Activated B cell treated with CpG ODN at 0.5 μM for 24 hours (primary cell): ENCODE measurements at places on chromosomes 2 and 18.

DNA sequence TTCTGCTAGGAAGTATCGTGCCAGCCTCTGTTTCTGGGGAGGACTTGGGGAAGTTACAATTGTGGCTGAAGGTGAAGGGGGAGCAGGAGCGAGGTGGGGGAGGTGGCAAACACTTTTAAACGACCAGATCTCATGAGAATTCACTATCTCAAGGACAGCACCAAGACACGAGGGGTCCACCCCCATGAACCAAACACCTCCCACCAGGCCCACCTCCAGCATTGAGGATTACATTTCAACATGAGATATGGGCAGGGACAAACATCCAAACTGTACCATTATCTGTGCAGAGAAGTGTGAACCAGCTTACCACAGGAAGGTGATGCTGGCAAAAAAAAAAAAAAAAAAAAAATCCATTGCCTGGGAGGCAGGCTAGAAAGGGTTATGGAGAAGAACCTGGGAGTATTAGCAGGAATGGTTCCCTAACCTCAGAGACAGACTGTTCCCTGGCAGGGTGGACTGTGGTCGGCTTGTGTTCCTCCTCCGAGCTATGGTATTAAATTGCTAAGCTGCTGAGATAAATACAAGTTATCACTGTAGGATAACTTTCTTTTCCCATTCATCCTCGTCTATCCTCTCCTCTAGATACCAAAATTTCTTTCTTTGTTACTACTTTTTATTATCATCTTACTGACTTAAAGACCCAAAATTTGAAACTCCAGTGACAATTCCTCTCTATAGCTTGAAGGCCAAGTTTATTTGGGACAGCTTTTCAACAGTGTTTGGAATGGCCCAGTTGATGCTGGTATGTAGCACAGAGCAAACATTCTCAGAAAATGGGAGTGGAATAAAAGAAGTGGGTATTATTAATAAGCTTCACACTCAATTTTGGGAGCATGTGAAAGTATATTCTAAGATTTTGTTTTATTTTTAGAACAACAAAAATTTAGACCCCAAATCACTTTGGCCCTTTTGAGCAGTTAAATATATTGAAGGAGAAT lies 73.7 kb upstream of the MAP3K20 start:
- no peak for DNase-seq

DNA sequence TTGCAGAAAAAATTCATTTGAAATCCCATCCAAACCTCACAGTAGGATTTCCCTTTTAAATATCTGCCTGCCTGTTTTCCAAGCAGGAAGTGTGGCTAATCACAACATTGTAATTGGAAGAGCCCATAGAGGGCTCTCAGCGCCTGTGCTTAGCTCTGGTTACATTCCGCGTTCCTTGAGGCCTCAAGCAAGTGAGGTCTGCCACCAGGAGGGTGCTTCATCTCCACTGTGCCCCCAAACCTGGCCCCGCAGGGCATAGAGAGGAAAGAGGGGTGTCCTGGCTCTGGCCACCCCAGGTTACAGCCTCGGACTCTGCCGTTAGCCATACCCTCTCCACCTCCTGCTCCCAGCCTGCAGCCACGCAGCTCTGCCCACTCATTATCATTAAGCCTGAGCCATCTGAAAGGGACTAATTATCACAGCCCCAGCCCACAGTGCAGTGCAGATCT lies 214.8 kb downstream of the SP3 start:
- no peak for DNase-seq

- DNase-seq, result peak; percentile 12
These were observed 129.9 kb upstream of the HS6ST1 start for GRCh38 chr2:128448331-128449225.

- no peak for DNase-seq
These were observed 1047.6 kb upstream of the FANCL start for GRCh38 chr2:59288771-59289170.

DNA sequence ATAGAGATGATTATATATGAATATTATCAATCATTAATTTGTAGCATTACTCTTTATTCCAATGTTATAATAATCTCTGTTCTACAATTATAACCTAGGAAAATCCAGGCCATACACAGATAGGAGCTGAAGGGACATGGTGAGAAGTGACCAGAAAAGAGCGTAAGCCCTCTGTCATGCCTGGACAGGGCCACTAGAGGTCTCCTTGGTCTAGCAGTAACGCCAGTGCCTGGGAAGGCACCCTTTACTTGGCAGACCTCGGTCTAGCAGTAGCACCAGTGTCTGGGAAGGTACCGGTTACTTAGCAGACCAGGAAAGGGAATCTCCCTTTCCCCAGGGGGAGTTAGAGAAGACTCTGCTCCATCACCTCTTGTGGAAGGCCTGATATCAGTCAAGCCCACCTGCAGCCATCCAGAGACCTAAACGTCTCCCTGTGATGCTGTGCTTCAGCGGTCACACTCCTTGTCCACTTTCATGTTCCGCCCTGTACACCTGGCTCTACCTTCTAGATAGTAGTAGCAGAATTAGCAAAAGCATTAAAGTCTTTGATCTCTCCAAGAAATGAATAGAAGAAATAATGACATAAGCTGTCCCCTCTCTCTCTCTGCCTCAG lies 447.5 kb upstream of the FSIP2 start:
- DNase-seq, result no peak

DNA sequence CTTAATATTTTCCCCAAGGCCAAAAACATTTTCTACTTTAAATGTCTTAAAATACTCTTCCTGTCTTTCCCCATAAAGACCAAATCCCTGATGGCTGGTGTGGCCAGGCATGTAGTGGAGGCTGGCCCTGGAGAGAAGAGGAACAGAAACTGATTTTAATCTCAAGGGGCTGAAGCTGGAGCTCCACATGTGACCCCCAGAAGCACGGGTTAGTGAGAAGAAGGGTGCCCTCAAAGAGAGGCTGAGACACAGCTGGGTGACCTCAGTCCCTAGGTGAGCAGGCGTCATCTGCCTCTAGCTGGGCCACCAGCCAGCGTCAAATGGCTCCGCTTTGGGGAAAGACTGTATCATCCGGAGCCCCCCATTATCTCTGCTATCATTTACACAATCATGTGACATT lies 19.3 kb upstream of the TMEM18 start:
- DNase-seq, result no peak

GRCh38 chr18:35485852-35486251 lies 11.9 kb downstream of the INO80C start:
- no peak for DNase-seq
